GM04504 (cell line): ENCODE measurements at places on chromosomes 4 and X.

DNA sequence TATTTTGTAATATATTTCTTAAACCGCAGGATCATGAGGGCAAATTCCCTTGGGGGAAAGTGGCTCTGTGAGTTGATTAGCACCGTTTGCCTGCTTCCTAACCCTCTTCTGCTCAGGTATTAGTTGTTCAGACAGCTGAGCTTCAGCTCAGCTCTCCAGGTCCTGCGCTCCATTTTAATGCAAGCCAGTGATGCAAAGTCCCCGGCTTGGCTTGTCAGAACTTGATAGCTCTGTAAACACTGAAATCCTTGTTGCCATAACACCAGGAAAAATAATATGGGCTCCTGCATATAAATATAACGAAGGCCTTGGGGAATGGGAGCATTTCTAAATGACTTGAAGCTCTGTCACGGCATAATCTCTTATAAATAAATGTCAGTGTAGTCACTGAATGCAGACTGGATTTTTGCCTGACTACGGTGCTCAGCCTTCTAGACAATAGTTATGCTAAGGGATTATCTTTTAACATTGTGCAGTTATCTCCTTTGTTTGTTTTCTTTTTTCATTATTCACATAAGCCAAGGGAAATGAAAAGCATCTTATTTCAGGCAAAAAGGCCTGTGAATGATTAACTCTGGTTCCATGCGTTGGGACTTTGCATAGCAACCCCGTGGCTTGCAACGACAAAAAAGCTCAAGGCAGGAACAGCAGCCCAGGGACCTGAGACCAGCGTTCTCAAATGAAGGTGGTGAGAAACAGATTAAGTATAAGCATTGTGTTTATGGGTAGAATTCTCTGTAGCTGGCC lies 253.2 kb downstream of the SPRY1 start:
- peak; percentile 56 for DNase-seq

DNA sequence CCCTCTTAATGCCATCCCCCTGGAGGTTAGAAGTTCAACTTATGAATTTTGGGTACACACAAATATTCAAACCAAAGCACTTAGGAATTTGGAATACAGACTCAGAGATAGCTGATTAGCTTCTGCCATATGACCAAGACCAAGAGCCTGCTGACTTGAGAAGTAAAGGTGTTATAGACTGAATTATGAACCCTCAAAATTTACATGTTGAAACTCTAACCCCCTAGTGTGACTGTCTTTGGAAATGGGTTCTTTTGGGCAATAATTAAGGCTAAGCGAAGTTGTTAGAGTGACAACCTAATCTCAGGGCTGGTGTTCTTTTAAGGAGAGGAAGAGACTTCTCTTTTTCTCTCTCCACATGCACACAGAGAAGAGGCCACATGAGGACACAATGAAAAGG lies 151.2 kb downstream of the COX18 start:
- no peak for DNase-seq

DNA sequence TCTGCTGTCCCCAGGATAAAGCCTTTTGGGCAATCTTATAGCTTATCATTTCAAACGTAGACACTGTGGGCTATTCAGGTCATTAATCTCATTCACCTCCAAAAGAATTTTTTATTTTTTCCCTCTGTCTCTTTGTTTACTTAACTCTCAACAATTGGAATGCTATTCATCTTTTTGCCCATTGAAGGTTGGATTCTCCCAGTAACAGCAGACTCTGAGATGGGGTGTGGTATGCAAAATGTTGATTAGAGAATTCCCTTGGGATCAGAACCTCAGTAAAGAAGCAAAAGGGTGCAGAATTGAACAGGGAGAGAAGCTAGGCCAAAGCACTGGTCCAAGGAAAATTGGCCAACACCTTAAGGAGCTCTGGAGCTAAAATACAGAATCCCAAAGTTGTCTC lies 60.4 kb downstream of the CAMK2D start:
- no peak for DNase-seq

GRCh38 chrX:123060986-123061385 lies 123.1 kb upstream of the GRIA3 start:
- no peak for DNase-seq

DNA sequence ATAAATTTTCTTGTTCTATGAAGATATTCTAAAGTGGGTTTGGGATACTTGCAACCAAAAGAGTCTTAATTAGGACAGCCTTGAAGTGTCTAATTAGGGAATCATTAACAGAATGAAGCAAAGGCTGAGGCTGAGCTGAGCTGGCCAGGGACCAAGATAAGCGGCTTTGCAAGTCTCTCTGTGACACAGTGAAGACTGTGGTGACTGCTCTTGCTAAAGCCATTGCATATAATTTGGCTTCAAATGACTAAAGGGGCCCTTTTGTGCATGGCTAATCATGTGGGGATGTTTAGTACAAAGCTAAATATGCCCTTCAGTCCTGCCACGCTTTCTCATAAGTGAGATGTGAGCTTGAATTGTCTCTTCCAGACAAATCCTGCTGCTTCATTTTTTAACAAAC lies 31.2 kb upstream of the GYPA start:
- no peak for DNase-seq

DNA sequence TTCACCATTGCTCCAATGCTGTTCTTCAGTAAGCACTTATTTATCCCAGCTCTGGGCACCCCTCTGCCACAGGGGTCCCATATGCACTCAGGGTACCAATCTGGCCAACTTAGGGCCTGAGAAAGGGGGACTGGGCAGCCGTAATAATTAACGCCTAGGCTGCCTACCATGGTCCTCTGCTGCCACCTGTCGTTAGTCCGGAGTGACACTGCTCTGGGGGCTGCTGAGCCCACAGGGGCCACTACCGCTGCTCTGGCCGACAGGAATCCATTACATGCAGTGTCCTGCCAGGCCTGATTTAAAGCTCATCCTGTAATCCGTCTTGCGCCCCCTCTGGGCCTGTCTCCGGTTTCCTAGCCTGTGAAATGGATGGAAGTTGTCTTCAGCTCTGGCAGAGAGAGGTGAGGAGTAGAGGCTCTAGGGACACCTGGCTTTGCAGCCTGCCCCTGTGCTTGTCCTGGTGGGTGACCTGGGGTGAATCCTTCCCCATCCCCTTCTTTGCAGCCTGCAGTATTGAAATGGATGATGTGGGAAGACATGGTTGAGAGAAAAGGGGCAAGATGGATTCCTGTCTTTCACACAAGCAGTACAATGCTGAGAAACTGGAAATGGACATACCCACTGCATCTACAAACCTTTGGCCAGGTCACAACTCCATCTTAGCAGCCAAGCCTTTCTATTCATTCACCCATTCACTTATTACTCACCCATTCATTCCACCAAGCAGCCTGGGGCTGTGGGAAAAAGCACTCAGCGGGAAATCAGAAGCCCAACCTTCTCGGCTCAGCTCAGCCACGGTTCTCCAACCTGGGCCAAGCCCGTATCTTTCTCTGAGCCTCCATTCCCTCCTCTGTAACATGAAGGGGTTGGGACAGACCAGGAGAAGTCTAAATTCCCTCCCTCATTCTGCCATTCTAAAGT lies 116.3 kb upstream of the NALF2 start:
- peak; percentile 7 for DNase-seq

DNA sequence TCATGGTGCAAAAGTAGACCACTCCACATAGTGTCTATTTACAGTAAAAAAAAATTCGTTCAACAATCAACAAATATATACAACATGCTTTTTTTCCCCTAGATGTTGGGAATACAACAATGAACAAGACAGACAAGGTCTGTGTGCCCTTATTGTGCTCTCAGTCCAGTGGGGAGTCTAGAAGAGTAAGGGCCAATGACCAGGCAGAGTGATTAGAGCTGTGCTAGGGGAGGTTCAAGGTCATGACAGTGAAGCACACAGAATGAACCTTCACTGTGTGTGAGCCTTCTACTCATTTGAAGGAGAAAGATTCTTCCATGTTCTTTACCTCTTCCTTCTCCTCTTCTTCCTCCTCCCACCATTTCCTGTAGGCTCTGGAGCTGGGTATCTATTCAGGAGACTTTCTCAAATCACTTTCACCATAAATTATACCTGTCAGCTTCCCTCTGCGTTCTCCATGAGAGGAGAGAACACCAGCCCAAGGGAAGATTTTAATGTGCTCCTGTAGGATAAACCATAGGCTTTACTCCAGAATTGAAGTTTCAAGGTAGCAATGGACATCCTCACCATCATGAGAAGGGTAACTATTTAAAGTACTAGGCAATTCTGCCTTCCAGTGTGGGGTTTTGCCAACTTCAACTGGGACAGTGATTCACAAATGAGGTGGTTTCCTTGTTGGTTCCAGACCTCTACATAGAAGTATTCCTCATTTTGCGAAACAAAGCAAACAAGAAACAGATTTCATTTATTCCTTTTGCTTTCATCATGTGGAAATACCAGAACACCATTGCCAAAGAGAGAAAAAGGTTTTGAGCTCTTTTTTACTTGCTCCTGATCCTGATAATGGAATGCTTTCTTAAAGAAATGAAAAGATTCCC lies 246.9 kb upstream of the GPC4 start:
- DNase-seq: no peak

GRCh38 chrX:41881166-41881565 lies 42.2 kb downstream of the CASK start:
- DNase-seq: no peak

- no peak for DNase-seq
These were observed 57.6 kb downstream of the SH3KBP1 start for GRCh38 chrX:19829814-19830213.
